SW 1271 (cell line): ENCODE measurements at places on chromosomes 6 and 20.

DNA sequence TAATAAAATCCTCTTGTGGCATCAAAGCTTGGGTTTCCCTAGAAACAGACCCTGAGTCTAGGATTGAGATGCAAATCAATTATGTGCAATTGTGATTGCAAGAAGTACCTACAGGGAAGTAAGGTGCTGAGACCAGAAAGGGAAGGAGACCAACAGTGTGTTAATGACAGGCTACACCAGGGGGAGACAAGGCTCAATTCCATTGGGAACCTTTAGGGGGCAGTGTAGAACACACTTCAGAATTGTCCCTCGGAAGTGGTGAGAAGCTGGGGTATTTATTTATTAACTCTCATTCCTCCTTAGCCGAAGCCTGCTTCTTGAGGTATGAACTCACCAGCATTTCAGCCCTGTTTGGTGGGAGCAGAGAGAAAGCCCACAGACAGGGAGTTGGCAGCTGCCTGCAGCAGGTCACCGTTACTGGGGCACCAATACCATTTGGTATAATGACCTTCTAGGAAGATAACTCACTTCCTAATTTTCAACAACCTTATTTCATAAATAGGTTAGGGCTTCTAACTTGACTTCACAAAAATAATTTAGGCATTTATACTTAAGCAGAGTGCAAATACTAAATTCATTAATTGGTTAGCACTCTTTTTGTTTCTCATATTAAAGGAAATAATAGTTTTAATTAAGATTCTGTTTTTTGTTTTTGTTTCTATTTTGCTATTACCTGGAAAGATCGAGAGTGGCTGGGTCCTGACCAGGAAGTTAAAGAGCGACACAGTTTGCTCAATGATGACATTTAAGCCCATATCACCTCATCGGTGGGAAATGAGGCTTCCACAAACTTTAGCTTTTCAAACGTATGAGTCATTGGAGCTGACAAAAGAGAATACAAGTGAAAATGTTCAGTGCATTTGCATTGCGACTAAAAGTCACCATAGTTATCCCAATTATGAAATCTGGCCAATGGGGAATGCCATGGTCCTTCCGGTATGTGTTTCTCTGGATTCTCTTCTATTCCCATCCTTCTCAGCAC lies 94.8 kb downstream of the BTBD3 start:
- no peak for DNase-seq

DNA sequence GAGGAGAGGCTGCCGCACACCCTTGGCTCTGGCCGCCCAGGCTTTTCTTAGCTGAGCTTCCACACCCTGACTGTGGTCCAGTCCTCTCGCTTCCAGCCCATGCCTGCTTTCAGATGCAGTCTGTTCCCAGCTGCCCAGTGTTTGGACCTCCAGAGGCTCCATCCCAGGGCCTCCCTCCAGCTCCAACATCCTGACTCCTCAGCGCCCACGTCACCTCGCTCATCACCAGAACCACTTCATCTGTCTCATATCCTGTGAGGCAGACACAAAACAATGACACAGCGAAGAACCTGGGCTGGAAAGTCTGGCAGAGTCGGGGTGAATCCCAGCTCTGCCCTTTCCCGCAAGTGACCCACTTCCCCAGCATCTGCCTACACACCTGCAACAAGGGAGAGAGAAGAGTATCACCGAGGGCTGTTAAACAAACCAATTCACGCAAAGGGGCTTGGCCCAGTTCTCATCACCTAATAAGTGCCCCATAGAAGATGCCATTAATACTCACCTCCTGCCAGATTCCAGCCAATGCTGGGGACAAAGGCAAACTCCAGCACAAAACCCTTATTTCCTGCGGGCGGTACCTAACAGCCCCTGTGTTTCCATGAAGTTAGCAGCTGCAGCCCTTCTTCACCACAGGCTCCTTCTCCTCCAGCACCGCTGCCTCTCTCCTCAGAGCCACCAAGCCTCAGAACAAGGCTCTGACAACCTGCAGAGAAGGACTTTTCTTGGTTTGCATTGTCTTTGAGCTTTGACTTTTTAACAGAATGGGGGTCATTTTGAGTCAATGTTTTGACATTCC lies 133.4 kb upstream of the CDH4 start:
- DNase-seq, result no peak

DNA sequence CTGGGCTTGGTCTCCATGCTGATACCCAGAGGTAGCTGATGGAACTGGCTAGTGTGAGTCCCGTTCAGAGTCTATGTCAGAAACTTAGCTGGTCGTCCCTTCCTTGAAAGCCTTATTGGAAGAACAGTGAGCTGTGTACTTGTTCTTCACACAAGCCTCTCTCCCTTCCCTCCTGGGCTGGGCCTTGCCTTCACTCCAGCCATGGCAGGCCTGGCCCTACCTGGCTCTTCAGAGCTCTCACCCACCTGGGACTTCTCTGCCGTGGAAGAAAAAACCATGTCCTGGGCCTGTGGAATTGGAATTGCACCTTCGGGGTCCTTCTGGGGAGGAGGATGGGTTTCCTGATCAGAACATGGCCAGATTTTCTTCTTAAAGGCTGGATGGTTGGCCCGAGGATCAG lies 20.3 kb upstream of the ZNF831 start:
- DNase-seq, result no peak

DNA sequence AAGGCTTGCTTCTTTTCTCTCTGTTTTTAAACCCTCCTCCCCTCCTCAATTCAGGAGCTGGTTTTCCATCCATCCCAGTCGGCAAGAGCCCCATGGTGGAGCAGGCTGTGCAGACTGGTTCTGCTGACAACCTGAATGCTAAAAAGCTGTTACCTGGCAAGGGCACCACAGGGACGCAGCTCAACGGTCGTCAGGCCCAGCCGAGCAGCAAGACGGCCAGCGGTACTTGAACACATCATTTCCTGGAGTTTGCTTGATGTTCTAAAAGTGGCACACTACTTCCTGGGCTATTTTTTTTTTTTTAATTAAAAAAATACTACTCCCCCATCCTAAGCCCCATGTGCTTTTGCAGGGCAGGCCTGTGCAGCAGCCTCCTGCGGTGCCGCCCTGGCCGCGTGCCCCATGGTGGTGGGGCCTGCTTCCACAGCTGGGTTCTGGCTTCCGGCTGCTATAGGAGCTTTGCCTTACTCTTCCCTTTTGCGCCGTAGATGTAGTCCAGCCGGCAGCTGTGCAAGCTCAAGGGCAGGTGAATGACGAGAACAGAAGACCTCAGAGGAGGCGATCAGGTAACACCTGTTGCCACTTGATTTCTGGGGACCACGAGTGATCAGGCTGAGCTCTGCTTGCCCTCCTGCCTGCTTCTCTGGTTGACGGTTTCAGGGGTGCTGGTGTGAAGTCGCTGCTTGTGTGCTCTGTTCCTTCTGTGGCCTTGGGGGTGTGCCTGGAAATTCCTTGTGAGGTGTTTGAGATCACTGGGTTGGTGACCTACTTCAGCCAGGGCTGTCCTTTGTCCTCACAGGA lies 7.7 kb downstream of the LSM14B start:
- DNase-seq, result no peak

DNA sequence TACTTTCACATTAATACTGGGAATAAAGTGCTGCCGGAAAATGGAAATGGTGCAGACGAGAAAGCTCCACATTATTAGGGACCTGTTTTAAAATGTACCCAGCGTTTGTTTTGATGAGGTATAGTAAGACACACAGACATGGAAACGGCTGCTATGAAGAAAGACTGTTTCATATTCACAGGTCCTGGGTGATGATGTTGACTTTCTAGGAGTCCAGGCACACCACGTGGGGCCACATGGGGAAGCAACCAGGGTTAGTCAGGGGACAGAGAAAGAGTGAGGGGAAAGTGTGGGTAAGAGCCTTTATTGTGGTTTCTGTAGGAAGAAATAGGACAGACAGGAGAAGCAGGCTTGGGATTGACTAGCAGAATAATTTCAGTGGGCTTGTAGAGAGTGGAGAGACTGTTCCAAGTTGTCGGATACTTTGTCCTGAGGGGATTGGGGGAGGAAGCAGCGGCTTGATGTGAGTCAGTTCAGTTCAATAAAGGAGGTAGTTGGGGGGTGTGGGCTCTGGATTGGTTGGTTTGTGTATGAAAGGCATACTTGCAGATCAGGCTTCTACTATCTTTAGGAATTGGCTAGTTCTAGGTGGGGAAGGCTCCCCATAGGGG lies 112.0 kb upstream of the MCHR2 start:
- DNase-seq, result no peak

GRCh38 chr6:139337001-139337400 lies 37.4 kb downstream of the CITED2 start:
- DNase-seq, result no peak
